ENCODE measurements at places on chromosomes 3 and 15.

DNA sequence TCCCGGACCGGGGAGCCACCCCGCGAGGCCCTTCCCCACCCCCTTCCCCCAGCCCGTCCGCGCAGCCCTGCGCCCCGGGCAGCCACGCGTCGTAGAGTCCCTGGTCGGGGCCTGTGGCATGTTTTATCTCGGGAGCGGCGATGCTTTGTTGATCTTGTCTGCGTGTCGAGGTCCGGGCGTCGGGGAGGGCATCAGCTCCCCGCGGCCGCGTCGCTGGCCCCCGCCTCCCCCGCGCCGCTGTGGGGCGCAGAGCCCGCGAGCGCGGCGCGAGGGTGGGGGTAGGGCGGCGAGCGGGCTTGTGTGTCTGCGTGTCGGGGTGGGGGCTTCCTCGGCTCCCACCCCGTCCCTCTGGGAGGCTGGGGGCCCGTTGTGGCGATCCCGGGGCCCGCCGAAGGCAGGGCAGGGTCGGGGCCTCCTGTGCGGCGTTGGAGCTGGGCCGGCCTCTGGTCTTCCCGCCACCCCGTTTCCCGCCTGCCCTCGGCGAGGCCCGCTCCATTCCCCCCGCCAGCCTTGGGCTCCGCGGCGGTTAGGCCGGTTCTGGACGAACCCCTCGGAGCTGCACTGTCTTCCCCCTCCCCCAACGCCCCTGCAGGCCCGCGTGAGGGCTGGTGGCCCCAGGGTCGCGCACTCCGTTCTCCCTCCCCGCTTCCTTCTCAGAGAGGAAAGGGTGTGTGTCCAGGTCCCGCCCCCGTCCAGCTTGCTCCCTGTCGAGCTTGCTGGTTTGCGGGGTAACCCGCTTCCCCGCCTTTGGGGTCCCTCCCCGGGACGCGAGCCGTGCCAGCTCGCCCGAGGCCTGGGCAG is 695 bp downstream of the GMPS start:
- no peak for DNase-seq

- DNase-seq: no peak
Measured at GRCh38 chr3:150454085-150454484, 46.0 kb downstream of the TSC22D2 start.

DNA sequence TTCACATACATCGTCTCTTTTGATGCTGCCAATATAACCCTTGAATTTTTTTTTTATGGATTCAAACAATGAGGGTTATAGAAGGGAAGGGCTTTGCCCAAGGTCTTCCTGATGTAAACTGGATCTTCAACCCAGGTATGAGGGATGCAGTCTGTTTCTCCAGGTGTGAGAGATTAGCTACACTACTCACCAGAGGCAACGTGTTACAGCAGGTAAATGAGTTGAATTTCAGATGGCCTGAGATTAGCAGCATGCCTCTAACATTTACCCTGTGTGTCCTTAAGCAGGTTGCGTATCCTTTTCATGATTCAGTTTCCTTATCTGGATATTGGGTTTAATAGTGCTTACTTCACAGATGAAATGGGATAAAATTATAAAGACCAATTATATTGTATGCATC is 1.9 kb downstream of the RTP4 start:
- no peak for DNase-seq

DNA sequence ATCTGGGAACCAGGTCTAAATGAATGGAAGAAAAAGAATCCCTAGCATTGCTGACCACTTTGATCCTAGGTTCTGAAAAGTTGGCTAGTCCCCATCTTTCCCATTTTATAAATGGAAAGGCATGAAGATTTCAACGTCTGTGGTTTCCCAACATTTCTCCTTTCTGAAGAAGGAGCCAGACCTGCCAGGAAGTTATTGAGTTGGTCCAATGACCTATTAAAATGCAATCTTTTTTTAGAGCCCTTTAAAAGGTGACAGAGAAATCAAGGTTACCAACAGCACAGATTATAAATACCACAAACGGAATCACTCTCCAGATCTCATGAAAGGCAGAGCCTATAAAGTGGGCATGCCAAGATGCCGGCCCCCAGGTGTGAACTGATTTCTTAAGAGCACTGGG is 505.6 kb upstream of the THBS1 start:
- peak; percentile 8 for DNase-seq

GRCh38 chr3:38254872-38255271 is 10.7 kb upstream of the SLC22A13 start:
- DNase-seq: no peak

- no peak for DNase-seq
Measured at GRCh38 chr15:39427705-39428104, 153.2 kb upstream of the THBS1 start.

DNA sequence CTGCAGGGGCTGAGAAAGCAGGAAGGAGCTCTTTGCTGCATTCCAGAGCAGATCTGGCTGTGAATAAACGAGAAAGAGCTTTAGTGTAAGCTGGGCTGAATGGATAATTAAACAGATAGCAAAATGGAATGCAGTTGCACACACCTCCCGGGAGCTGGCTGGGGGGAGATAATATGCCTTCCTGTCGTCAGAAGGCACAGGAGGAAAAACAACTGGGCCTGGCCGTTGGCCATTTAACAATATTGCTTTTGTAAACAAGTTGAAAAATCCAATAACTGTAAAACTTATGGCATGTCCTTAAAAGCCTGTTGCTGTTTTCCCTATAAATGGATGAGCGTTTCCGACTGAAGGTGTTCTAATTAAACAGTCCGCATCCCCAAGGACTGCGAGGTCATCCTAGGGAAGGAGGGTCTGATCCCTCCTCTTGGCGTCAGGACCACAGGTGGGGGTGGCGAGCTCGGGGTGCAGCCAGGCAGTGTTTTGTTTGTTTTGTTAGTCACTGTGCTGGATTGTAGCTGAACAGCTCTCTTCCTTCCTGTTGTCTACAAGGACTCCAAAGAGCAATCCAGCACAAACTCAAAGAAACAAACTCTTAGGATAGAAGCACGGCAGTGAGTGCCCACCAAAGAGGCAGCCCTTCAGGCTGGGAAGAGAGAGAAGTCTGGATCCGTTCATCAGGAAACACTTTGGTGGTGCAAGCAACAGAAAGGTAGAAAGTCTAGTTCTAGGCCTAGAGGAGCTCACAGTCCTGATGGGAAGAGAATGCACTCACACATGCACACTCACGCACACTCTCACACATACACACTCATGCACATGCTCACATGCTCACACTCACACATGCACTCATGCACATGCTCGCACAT is 133.4 kb upstream of the SMAD3 start:
- no peak for DNase-seq
